ENCODE measurements at places on chromosomes 1 and 21.
A peak's percentile ranks its signal among the peaks of the same experiment; 100 is the strongest.

DNA sequence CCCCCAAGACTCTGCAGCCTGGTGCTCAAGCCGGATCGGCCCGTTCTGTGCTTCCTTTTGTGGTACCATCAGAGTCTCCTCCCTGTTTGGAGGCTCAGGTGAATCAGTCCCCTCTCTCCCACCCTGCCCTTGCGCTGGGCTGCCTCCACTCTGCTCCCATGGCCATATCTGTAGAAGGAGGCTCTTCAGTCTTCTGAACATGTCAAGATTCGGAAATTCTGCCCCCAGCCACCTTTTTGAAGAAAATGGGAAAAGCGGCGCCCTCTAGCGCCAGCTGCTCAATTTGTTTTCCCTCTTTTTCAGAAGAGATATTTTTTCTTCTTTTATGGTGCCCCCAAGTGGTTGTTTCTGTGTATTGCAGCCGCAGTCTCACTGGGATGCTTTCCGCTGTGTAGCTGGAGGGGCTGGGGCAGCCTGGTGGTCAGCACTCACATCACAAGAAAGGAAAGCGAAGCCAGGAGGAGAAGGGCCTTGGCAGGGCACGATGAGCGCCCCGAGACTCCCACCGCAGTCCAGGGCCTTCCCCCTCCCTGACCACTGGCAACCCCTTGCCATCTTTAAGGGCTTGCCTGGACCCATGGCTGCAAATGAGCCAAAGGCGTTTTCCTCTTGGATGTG lies 58.4 kb upstream of the CACNA1E start:
- DNase-seq: peak; percentile 42

DNA sequence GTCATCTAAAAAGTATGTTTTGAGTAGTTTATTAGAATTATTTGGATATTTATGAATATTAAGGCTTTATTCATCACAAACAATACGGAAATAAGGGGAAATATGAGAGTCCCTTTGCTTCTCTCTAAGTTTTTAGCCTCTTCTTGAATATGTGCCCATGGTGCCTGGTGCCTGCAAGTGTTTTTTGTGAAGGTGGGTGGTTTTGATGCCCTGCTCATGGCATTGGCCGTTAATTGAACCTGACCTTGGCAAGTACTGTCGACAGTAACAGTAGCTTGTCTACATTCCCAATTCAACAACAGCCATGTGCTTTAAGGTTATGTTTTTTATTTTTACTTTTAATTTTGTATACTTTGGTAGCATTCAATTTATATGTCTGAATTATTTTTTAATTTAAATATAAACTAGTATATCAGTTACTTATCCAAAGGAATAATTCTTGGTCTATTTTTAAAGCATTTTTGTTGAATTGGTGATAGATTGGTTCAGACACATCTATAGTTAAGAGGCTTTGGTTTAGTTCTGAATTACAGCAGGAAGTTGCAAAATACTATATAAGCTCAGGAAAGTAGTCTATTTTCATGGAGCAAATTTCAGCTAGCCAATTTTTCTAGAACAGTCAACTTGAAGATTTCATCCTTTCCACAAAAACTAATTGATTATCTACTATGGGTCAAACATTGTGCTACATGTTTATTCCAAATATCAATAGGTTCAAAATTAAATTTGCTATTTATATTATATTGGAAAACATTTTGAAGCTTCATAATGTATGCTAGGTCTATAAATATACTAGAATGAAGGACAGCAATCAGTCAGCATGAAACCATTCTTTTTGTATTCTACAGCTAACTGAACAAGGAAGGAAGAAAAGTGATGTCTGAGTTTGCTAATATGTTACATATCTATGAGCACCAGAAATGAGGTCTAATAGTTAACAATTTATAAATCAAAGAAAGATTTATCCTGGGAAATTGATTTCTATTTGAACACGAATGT lies 184.4 kb downstream of the MRPL39 start:
- no peak for DNase-seq

DNA sequence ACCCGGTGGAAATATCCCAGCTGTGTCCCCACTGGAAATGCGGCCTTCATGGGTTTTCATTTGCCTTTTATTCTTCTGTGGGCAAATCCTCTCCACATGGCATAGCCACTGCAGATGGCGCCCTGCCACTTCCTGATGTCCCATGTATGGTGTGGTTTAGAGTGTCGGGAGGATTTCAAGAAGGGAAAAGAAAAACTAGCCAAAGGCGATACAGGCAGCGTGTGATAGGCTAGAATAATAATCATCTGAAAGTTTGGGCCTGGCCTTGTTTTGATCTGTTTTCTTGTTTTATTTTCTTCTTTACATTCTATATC lies 123.6 kb downstream of the PEX14 start:
- DNase-seq: no peak

- DNase-seq: peak; percentile 68
These were observed 10.8 kb upstream of the SHISA4 start for GRCh38 chr1:201877877-201878401.

- DNase-seq: no peak
These were observed 26.9 kb upstream of the H6PD start for GRCh38 chr1:9207715-9208114.

GRCh38 chr1:68590473-68590872 lies 93.6 kb upstream of the DEPDC1 start:
- peak; percentile 15 for DNase-seq

DNA sequence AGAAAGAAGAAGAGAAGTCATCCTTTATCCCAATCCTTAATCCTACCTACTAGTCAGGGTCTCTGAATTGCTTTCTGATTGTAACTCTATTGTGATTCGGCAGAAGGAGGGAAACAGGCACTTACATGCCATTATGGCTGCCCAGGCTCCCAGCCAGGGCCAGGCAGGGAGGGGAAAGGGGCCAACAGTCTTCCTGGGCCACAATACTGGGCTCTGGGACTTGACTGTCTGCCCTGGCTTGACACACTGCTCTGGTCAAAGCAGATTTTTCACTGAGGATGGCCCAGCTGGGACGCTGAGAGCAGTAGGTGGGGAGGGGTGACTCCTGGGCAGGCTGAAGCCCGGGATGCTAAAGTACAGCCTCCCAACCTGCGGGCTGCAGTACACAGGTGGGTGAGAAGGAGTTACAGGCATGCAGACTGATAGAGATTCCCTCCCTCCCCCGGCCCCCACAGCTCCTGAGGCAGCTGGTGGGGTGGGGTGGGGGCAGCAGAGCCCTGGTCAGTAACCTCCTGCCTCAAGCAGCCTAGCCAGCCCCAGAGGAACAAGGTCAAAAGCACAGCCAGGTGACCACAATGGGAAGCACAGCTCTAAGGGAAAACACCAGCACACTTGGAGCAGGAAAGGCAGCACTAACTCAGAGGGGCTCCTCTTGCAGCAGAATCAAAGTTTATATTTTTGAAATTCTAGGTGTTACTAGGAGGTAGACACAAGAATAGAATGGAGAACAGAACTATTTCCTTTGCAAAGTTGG lies 25.3 kb downstream of the KCND3 start:
- no peak for DNase-seq

DNA sequence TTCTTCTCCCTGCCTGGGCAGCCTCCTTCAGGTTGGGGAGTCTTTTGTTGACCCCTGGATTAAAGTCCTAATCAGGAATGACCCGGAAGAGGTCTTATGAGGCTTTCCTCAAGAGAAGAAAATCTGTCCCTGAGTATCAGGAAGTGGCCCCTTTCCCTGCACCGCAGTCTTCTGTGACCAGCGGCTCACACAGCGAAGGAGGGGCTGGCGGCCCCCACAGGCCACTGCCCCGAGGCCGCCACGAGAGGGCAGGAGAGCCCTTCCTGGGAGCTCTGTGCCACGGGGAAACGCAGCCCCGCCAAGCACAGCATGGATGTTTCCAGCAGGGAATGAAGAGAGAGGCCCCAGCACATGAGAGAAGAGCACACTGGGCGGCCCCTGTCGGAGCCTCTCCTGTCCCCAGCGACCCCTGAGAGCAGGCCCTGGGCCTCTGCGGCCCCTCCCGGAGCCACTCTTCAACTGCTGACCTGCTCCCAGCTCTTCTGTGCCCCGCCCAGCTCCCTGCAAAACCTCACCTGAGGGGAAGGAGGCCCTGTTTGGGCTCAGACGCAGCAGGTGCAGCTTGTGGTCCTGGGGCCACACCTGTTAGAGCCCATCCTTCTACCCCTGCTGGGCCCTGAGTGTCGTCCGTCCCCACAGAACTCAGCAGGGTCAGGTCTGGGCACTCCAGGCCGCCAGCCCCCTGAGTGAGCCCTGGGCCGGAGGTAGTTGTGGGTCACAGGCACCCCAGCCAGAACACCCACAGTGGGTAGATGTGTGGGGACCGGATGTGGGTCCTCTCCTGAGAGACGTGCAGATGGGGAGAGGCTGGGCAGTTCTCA lies 4.9 kb upstream of the POFUT2 start:
- DNase-seq: peak; percentile 52

DNA sequence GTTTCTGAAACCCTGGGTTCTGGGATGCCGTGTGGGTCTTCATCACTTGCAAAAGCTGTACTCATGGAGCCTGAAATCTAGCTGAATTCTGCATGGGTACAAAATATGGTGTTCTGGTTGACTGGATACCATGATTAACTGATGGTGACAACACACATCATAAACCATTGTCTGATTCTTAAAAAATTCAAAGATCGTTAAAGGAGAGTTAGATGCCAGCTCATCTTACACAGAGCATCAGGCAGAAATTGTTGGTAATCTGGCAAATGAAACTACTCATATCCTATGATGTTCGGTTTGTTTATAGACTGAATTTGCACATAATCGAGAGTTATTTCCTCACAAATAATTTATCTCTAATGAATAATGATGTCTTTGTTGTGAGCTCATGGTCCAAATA lies 218.1 kb upstream of the PKN2 start:
- DNase-seq: no peak

GRCh38 chr1:205142102-205142469 lies 20.3 kb upstream of the RBBP5 start:
- DNase-seq: no peak

GRCh38 chr21:33670076-33670978 lies 28.0 kb downstream of the ITSN1 start:
- DNase-seq: no peak

DNA sequence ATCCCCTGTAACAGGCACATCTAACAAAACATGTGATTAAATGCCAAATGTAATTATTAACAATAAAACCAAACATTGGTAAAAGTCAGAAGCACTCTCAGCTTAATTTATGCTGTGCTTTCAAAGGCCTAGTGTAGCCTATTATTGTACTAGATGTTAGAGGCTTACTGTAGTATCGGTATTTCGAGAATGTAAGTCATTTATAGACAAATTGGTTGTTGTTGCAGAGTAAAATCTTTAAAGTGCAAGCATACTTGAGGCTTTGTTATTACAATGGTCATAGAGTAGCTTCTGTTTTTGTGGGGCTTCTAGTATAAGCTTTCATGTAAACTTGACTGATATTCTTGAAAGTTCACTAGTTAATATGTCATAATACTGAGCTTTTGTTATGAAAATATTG lies 965.8 kb downstream of the PLA2G4A start:
- peak; percentile 25 for DNase-seq

DNA sequence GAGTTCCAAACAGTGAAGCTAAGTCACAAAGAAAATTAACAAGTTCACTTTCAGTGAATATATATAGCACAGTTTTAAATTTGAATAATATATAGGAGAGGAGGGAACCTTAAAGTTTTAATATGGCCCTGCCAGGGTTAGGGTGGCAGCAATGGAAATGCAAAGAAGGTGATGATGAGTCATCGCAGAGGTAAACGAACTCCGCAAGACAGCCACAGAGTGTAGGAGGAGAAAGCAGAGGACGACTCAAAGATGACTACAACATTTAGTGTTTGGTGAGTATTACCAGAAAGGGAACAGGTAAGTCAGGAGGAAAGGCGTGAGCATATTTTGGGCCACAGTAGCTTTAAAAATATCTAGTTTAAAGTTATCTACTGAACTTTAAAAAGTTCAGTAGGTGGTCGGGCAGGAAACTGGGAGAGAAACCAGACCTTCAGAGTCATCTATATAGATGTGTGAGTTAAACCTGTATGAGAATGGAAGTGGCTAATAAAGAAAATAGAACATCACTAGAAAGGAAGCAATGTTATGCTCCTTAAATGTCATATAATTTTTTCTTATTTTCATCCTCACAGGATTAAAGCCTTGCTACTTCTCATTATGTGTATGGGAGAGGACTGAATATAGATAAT lies 75.7 kb downstream of the UCHL5 start:
- peak; percentile 29 for DNase-seq

- no peak for DNase-seq
These were observed 3.0 kb upstream of the MDM4 start for GRCh38 chr1:204513117-204513716.

DNA sequence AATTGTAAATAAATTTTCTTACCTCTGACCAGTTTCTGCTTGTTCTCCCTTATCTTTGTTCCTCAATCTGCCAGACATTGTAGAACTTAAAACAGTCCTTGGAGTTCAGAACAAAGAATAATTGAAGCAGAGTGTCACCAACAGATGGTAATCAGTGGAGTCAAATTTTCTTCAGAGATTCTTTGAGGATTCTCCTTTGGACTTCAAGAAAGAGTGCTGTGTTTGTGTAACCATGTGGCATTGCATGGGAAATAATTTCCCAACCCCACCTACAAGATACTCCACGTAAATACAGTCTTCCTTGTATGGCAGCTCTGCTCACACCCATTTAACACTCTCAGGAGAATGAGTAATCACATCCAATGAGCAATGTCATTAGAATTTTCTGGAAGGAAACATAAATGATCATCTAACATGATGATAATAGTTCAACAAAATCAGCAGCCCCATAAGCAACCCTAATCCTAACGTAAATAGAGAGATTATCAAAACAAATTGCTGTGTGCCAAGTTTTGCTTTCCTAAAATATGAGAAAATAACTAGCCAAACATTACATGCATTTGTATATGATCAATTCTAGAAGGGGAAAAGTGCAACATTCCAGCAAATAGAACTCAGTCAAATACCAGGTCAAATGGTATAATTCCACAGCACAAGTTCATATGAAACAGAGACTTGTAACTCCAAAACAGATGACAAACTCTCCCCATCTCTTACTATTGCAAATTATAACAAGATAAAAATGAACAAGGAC lies 6.9 kb upstream of the DENND1B start:
- peak; percentile 64 for DNase-seq

DNA sequence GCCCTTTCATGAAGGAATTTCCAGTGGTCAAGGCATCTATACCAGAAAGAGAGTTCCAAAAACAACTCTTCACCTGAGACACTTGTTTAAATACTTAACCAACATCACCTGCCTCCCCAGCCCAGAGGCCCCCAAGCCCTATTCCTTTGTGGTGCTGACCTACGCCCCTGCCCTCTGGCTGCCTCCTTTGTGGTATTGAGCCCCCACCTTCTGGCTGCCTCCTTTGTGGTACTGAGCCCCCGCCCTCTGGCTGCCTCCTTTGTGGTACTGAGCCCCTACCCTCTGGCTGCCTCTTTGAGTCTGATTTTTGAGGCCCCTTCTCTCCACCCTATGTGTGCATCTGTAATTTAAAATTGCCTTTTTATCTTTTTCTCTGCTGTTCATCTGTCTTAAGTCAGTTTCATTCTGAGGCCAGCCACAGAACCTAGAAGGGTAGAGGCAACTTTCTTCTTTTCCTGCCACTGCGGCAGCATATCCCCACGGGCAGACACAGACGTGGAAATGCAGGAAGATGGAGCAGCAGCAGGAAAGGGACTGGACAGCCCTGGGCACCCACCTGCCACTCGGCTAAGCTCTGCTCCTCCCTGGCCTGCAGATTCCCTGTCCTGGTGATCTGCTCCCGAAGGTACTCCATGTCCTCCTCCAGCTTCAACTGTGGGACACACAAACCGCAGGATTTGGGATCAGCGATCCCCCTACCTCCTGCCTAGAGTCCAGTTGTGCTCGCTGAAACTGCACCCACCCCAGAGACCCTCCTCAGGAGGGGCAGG lies 3.2 kb downstream of the TRIM17 start:
- DNase-seq: no peak

- no peak for DNase-seq
These were observed 172.5 kb downstream of the TRABD2B start for GRCh38 chr1:47824716-47825115.
